ENCODE measurements at places on chromosomes 7 and 10. TPM values are rescaled to one million over a fixed set of nuclear protein-coding genes. Genes with fewer than 3 reads are reported as not detected.
A peak's percentile ranks its signal among the peaks of the same experiment; 100 is the strongest.

Gene AKR1B15
- not detected for total RNA-seq

Gene MYL10
- total RNA-seq, result not detected

Gene VSTM4
- 4.7 TPM for total RNA-seq

Gene CPA2
- total RNA-seq, result not detected

Gene CALCR
- not detected for total RNA-seq

Gene GIMAP7
- total RNA-seq, result 1.4 TPM

Gene MMP21
- total RNA-seq, result 0.48 TPM

Gene EEPD1
- total RNA-seq, result 16.9 TPM

Gene MALRD1
- total RNA-seq, result 0.23 TPM

Gene C10orf67
- total RNA-seq, result 1.4 TPM

Gene ACBD5
- 18.4 TPM for total RNA-seq

Gene IKZF1
- total RNA-seq, result 5.1 TPM

Gene PIK3CG
- total RNA-seq, result 2.4 TPM

Gene ITPRID1
- 11.1 TPM for total RNA-seq

GRCh38 chr10:117004227-117005025 lies 561 bp downstream of the SHTN1 start:
- DNase-seq, result peak; percentile 84

DNA sequence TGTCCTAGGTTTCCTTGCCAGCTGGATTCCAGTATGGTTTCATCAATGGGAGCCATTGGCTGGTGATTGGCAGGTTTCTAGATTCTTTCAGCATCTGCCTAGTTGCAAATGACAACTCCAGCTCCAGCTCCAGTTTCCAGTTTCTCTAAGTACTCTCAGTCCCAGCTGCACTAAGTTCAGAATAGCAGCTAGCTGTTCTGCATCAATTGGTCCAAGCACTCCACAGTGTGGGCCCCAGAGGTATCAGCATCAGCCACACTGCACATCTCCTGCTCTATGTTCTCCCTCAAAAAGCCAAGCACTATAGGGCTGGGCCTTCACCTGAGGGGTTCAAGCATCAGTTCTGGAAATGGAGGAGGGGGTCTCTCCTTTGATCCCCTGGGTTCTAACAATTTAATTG lies 143.4 kb downstream of the VPS50 start:
- no peak for DNase-seq

- no peak for DNase-seq
Measured at GRCh38 chr7:136303162-136303561, 326.0 kb upstream of the MTPN start.

DNA sequence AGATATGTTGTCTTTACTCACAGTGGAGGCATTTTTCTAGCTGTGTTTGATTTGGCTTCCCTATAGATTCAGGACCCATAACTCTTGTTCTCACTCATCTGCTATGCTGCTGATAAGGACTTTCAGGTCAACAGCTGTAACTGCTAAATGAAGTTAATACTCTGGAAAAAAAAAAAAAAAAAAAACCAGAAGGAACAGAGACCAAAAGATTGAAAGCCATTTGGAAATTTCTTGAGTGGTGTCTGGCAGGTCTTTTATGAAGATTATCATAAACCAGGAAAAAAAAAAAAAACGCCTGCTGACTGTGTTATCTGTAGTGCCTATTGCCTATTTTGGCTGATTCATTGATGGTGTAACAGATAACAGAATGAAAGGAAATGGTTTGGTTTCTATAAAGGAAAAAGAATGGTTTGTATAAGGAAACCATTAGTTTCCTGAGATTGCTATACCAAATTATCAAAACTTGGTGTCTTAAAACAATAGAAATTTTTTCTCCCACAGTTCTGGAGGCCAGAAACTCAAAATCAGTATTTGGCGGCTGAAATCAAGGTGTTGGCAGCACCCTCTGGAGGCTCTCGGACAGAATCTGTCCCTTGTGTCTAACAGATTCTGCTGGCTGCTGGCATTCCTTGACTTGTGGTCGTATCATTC lies 60.5 kb upstream of the BET1 start:
- no peak for DNase-seq

DNA sequence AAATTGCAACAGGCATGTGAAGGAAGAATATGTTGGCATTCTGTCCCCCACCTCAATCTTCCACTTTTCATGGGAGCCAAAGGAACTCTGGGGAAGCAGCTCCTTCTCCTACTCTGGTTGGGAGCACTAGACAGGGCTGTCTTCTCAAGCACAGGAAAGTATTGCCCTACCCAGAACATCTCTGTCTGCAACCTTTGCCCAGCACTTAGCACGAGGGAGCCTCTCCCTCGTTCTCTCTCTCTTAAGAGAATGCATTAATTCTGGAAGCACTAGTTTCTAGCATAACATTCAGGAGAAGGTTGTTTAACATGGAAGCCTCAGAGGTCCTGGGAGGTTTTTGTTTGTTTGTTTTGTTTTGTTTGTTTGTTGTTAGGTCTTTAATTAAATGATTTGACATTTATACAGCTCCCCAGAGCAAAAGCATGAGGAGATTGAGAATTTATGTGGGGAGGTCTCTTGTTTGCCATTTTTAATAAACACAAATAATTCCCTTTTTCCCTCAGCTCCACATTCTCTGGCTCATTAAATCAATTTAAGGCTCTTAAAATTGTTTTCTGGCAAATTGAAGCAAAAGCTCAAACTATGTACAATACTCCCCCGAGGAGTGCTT lies 240.6 kb downstream of the TRIL start:
- DNase-seq, result no peak

DNA sequence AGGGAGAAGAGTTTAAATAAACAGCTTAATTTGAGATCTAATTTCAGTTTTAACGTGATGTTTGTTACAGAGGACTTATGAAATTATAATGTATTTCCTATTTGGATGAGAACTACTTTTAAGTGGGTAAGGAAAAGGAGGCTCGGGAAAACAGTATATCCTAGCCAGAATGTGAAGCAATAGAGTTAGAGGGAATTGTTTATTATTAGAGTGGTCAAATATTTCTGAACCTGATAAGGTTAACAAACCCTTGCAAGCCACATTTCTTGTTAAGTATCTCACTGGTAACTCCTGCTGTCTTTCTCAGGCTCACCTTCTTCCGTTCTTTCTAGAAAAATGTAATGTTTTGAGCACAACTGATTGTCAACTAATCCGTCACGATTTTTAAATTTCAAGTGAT lies 335.1 kb upstream of the MBL2 start:
- no peak for DNase-seq

GRCh38 chr10:98456043-98456570 lies 9.4 kb upstream of the HPS1 start:
- no peak for DNase-seq

DNA sequence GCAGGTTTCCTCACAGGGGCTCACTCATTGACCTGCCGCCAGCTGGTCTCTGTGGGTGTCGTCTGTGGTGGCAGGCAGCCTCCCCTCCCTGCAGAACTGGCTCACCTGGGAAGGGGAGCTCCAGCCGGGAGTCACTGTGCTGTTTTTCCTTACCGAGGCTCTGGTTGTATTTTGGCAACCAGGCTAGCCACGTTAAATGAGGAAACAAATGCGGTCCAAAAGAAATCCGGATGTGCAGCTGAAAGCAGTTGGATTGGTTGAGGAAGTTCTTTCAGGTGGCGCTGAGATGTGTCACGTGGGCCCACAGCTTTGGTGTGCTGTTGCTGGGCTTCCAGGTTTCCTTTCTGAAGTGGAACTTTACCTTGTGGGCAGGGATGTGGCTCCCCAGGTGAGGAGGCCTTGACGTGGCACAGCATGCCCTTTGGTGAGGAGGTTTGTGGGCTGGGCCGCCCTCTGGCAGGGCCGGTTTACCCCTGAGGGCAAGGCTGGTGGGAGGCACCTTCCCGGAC lies 14.2 kb downstream of the MTURN start:
- DNase-seq, result no peak

DNA sequence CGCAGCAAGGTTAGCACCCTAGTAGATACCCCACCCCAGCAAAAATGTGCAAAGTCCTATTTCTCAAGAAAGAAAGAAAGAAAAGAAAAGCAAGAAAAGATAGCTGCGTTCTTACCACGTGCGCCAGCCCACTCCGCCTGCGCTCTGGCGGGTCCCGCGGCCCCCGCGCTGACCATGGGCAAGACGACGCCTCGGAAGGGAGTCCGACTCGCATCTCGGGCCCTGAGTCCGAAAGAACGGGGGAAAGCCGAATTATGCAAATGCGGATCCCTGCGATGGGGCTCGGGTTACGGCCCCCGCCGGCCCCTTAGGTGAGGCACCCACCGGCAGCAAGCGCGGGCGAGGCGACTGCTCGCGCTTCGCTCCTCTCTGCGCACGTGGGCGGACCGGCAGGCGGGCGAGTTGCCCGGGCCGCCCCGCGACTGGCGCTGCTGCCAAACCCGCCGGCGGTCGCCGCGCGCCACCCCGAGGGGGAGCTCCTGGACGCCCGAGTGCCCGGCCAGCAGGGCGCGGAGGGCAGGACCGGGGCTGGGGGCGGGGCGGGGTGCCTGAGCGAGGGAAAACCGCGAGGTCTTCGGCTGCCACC lies 2.4 kb upstream of the EGR2 start:
- no peak for DNase-seq

GRCh38 chr10:95493862-95494261 lies 67.3 kb downstream of the SORBS1 start:
- DNase-seq, result no peak

GRCh38 chr10:113087165-113088029 lies 137.3 kb downstream of the TCF7L2 start:
- peak; percentile 80 for DNase-seq

GRCh38 chr7:126529254-126529653 lies 723.5 kb downstream of the GRM8 start:
- DNase-seq, result no peak

DNA sequence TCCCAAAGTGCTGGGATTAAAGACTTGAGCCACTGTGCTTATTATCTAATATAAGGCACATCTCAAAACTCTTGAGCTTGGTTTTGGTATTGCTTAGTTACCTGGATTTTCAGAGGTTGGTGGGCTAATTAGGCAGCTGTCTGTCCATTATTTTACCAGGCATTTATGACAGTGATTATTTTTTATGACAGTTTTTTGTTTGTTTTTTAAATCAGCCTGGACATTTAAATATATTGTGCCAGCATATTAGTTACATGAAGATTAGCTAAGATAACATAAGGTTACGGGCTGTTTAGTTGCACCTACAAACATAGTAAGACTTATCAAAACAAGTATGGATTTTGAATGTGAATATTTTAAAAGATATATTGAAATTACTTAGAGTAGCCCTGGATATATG lies 2.6 kb upstream of the ZRANB1 start:
- DNase-seq, result no peak

DNA sequence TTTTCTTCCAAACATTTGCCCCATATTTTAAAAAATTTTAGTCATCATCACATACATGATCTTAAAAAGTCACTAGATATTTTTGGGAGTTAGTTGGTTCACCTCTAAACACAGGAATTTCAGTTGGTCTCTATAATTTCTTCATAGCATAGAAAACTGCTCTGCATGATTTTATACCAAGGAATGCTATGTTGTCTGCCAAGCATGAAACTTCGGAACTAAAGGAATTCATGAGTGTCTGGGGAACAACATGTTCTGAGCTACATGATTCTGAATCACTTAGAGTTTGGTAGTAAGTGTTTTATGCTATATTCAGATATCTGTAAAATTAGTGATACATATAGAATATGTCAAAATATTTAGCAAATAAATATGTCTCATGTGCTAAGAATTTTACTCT lies 957.8 kb downstream of the GATA3 start:
- DNase-seq, result no peak

- no peak for DNase-seq
Measured at GRCh38 chr10:19833170-19833824, 17.1 kb downstream of the PLXDC2 start.

- DNase-seq, result no peak
Measured at GRCh38 chr7:144771174-144771573, 64.7 kb downstream of the TPK1 start.

DNA sequence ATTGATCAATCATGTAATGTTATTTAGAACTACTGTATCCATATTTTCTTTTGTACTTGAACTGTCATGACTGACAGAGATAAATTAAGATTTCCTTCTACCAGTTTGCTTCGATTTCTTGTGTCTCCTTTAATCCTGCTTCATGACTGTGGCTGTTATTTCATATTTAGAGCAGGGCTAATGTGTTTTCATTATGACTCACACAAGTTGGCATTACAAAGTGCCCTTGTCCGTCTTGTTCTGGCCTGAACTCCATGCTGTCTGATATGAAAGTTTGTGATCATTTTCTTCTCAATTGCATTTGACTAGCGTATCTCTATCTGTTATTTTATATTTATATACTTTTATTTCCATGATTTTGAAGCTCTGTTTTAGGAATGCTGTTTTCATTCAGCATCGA lies 344.1 kb upstream of the PRKCQ start:
- DNase-seq, result no peak

- no peak for DNase-seq
Measured at GRCh38 chr10:34446049-34446448, 369.0 kb downstream of the PARD3 start.

DNA sequence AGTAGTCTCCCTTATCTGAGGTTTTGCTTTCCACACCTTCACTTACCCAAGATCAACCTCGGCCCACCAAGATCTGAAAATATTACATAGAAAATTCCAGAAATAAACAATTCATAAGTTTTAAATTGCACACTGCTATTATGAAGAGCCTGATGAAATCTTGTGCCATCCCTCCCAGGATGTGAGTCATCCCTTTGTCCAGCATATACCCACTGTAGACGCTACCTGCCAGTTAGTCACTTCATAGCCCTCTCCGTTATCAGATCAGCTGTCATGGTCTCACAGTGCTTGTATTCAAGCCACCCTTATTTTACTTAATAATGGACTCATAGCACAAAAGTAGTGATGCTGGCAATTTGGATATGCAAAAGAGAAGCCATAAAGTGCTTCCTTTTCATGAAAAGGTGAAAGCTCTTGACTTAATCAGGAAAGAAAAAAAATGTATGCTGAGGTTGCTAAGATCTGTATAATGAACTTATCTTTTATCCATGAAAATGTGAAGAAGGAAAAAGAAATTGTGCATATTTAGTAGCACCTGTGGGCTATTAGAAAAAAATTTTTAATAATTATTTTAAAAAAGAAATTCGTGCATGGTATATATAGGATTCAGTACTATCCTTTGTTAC lies 9.8 kb upstream of the MRPS16 start:
- DNase-seq, result no peak

DNA sequence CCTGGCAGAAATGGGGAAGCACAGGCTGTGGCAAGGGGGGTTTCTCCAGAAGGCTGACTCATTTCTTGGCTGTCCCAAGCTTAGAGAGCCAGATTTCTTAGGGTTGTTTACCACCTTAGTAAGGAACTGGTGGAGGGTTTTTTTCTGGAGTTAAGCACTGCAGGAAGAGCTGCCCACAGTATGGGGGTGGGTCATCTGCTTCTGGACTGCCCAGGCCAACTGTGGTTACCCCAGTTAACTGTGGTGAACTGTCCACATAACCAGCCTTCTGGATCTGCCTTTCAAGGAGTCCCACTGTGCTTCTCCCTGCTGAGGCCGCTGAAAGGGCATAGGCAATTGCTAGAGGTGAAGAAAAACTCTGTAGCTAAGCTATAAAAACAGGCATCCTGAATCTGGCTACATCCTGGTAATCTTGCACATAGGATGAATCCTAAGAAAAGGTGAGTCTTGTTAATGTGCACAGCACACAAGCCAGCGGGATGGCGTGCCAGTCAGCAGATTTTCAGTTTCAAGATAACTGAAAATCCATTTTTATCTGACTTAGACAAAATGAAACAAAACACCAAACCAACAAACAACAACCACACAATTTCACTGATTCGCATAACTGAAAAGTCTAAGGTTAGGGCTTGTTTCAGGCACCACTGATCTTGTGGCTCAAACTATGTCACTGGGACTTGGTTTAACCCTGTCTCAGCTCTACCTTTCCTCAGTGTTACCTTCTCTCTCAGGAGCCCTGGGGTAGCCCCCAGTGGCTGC lies 21.6 kb upstream of the TSPAN33 start:
- no peak for DNase-seq

GRCh38 chr7:70178787-70179186 lies 580.5 kb downstream of the AUTS2 start:
- no peak for DNase-seq

- peak; percentile 94 for DNase-seq
Measured at GRCh38 chr7:23679898-23680413, at the start of gene FAM221A. TSS of gene FAM221A (plus strand) at chr7:23680199. CDS start at chr7:23680219, 20 bp downstream.

Measured in suprapubic skin (tissue), 4 donors.